Stimulated activated CD4-positive, alpha-beta T cell treated with anti-CD3 and anti-CD28 coated beads, Interleukin-15, amount 100 ng/mL, for 24 hours (primary cell): ENCODE measurements at places on chromosomes 3 and 15.

GRCh38 chr3:178513546-178514380 lies 22.5 kb upstream of the KCNMB2 start:
- no peak for DNase-seq

GRCh38 chr15:72050700-72051099 lies 67.2 kb downstream of the MYO9A start:
- DNase-seq: no peak

- no peak for DNase-seq
Observed at GRCh38 chr3:131903988-131904415, 130.8 kb downstream of the CPNE4 start.

DNA sequence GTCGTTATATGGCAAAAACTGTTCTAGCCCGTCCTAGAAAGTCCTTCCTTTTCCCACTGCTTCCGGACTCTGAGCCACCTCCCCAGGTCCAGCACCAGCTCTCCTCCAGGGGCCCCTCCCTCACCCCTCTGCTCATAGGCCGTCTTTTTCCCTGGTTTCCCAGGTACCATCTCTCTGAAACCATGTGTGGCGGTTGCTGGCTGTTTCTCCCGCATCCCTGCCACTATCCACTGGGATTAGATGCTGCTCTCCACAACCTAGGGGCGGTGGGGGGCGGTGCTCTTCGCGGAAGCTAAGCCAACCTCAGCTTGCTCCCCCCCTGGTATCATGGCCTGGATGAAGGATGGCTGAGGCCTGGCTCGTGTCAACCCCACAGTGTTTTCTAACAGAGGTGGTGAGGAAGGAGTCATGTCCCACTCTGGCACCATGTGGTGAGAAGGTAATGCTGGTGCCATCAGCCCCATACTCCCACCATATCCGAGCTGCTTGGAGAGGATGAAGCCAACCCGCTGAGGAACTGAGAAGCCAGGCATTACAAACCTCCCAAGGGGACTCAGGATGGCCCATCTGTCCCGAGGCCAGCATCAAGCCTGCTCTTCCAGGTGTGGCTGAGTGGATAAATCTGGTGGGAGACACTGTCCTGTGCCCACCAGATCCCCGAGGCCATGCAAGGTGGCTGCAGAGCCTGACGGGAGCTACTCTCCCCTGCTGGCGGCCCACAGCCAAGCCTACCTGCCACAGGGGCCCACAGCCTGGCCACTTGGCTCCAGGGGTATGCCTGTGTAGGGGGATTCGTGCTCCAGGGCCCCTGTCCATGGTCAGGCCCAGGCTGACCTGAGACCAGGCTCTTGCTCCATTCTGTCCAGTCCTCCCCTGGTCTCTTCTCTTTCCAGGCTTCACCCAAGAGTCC lies 27.9 kb upstream of the SLC41A3 start:
- no peak for DNase-seq

GRCh38 chr15:95989392-95989791 lies 341.1 kb upstream of the NR2F2 start:
- DNase-seq: no peak

DNA sequence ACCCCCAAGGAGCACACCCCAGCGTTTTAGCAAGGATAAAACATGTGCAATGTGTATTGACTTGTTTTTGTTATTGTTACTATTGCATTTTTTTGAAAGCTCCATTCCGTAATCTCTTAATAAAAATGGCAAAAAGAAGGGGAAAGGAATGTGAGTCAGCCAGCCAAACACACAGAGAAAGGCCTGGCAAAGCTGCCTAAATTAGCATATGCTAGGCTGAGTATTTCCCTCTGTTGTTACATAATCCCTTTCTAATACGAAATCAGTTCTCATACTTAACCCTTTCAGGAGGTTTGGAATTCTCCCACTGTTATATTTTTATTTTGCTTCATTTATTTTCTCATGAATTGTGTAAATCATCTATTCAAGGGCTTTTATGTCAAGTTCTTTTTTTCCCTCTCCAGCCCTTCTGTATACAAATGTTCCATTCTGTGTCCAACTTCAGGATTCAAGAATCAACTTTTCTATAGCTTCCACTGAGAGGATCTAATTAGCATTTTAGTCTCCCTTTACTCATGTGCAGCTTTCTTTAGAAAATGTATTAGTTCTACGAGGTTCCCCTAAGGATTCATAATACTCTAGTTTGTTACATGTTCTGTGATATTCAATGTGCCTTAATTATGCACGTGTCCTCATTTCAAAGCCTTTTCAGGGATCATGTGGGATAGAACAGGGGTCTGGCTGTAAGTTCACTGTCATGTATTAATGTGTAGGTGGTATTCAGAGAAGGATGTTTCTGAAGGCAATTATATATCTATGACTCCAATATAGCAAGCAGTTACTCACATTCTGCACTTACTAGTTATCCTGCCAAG lies 9.2 kb downstream of the CADM2 start:
- no peak for DNase-seq

DNA sequence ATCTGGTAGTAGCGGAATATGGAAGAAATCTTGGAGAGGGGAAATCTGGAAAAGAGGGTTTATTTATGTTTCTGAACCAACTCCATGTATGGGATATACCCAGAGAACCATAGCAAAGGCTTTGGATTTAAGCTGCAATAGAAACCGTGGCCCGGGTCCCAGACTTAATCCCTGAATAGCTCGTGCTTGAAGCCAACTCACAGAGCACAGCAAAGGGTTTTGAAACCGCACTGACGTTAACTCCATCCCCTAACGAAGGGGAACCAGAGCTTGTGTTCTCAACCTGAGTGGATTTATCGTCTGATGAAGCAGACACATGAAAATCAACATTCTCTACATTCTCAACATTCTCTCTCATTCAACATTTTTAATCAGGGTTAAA lies 154.6 kb downstream of the APBA2 start:
- DNase-seq: no peak

- no peak for DNase-seq
Observed at GRCh38 chr15:92430069-92430440, 36.4 kb downstream of the ST8SIA2 start.

DNA sequence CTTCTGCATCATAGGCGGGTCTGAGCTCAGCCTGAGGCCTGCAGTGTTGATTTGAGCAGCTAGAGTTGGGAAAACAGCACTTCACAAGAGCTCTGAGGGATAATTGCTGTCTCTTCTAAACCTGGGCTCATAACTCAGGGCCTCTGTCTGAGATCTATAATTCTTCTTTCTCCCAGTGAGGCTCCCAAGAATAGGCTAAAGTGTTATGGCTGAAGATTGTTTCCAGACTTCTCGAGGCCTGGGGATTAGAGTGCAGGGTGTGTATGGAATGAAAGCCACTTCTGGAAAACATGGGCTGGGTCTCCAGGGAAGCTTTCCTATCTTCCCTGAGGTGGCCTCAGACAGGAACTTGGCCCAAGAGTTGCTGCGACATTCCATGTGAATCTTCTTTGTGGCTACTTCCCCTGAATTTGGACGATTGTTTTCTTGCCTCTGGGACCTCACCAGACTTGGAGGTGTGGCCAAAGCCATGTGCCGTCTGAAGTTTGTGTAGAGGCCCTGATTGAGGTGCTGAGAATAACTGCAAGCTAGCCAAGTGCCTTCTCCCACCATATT lies 26.5 kb downstream of the MTMR14 start:
- DNase-seq: no peak

DNA sequence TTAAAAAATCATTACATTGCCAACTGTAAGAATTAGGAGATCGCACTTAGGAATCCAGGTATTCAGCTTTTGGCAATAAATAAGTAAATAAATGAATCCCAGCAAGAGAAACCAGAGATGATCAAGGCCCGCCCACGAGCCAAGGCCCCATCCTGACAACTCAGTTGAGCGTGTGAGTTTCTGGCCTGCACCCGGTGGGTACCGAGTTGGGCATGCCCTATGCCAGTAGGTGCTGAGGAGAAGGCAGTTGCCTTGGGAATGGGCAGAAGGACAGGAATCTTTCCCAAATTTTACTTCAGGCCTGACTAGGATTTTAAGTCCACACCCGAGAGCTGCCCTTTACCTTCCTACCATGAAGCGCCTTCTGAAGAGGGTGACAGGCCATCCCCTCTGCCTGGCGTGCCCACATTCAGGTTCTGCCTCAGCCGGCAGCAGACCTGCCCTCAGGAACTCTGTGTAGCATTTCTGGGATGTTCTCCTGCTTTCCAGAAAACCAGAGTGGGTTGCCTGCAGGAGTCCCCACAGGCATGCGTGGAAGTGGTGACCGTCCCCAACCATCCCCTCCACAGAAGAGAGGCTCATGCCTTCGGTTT lies 99.3 kb upstream of the ALDH1A3 start:
- no peak for DNase-seq

GRCh38 chr3:83928391-83928790 lies 1030.4 kb upstream of the CADM2 start:
- peak; percentile 2 for DNase-seq

- no peak for DNase-seq
Observed at GRCh38 chr3:177611752-177612334, 414.6 kb upstream of the TBL1XR1 start.

DNA sequence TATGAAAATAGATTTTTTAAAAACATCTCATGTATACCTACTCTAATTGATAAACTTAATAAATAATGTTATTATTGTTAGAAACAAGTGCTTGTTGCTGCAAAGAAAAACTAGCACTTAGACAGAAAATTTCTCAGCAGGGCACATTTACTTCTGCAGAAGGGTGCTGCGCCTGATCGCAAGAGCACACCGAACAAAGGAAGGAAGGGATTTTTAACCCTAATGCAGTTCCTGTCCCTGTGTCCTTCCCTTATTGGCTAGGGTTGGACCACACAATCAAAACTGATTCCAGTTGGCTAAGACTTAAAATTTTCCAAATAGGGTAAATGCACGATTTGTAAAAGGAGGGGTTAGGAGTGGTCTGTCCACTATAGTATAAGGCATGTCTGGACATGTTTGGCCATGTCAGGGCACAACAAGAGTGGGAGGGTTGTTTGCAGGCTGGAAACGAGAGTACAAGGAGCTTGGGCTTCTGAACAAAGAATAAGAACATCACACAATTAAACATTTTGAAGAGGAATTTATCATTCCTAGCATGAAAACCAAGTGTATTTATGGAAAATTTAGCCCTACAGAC lies 4.7 kb downstream of the DTWD1 start:
- DNase-seq: no peak

DNA sequence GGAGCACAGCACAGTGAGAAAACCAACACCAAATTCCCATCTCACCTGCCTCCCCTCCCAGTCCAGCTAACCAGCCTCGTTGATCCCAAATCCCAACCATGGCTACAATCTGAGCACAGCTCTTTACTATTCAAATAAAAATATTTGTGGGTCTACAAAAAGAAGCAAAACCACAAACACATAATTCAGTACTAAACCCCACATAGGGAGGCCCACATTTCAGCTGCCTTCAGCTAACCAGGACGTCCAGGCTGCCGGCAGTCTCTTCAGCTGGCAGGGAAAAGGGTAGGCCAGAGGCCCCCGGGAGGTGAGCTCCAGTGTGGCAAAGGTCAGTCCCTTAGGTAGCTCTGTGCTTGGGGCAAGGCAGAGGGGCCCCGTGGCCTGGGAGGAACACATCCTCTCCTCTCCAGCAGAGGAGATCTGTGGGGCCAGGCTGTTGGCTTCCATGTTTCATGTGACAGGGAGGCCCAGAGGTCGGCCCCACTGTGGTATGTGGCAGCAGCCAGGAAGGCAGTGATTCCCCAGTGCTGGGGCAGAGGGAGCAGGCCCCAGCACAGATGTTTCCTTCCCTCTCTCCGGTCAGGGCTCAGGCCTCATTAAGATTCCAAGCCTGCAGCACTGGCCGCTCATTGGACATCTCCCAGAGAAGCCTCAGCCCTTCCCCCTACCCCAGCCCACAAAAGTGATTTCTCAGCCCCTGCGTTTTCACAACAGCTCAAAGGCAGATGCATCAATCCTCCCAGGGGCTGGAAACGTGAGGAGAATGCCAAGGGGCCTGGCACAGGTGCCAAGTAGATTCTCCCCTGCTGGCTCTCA lies 381.4 kb downstream of the NTRK3 start:
- DNase-seq: no peak

- DNase-seq: no peak
Observed at GRCh38 chr15:60471314-60471713, 7.6 kb downstream of the ICE2 start.

DNA sequence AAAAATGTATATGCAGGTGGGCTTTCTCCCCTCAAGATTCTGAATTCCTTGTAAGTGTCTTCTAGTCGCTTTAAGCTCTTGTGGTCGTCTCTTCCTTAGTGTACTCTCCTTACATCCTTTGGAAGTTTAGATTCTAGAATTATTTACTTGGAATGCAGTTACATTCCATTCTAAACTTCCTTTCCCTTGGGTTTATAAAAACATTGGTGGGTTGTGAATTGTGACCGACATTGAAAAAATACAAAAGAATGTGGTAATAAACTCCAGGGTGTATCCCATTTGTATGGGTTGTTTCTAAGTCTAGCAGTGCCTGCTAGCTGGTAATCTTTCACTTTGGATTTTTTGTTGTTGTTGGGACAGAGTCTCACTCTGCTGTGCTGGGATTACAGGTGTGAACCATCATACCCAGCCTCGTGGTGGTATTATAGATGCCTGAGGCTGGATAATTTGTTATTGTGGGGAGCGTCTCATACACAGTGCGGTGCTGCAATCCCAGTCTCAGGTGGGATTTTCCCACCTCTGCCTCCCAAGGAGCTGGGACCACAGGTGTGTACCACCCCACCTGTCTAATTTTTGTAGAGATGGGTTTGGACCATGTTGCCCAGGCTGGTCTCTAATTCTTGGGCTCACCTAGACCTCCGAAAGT lies 9.1 kb downstream of the CHD2 start:
- DNase-seq: no peak

GRCh38 chr3:194828116-194828515 lies 142.4 kb downstream of the FAM43A start:
- DNase-seq: no peak

DNA sequence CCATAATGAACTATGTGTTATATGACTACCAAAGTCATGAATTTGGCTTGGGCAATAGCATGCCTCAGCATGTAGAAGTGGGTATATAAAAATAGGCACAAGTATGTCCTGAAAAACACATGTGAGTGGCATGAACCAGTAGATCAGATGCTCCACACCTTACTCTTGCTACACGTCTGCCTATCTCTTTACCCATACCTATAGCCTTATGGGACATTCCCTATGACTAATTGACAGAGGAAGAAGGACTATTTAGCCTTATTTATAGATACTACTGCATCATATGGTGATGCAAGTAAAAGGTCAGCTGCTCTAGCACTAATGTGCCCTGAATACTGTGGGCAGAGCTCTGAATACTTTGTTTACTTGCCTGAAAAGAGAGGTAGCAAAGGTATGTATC lies 81.0 kb upstream of the ZPLD1 start:
- no peak for DNase-seq

- DNase-seq: no peak
Observed at GRCh38 chr15:78394981-78395616, 42.9 kb upstream of the IREB2 start.

- DNase-seq: no peak
Observed at GRCh38 chr15:85889956-85890619, 95.4 kb upstream of the KLHL25 start.

DNA sequence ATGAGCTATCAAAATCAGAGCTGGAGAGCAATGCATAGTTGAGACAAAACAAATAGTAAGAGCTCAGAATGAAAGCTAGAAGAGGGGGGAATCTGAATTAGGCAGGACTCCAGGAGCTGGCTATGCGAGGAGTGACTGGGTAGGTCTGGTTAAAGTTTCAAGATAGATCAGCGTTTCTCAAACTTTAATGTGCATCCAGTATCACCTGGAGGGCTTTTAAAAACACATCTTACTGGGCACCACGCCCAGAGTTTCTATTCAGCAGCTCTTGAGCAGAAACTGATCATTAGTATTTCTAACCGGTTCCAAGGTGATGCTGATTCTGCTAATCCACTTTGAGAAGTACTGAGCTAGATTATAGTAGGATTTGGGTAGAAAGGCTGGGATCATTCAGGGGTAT lies 96.2 kb upstream of the ACP3 start:
- no peak for DNase-seq
